ENCODE measurements at places on chromosomes 3 and 15.

DNA sequence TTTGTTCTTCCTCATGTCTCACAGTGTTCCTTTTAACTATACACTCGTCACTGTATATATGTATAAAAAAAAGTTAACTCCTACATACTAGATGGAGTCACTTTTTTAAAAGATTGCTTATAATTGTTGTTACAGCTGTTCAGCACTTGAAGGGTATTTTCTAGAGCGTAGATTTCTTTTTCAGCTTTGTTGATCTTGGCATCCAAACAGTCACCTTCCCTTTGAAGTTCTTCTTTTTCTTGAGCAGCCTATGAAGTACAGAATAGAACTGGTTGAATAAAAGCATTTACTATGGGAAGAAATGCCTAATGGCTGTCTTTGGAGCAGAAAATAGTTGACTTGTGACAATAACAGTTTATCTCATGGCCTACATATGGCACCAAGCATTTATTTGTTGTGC is 17.8 kb downstream of the TTC14 start:
- DNase-seq: no peak

DNA sequence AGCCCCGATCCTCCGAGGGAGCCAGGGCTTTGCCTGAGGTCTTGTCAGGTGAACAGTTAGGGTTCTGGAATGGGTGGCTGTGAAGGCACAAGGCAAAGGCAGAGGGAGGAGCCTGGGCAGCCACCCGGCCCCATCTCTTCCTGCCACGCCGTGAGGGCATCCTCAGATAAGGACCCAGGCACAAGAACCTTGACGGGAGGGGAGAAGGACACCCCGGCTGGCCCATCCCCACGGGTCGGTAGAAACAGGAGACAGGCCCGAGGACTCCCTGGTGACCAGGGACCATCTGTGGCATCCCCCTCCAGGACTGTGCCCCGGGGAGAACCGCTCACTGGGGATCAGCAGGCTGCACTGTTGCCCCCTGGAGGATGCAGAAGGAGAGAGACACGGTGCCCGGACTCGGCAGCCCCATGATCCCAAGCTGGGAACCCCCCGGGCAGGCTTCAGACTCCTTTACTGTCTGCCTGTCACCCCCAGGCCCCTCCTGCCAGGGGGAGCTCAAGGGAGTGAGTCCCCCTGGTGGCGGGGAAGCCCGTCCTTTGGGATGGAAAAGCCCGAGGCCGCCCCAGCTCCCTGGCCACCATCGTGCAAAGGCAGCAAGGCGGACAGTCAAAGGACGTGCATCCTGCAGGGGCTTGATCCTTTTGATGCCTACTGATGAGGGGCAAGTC is 12.3 kb upstream of the PCSK6 start:
- DNase-seq: peak; percentile 59

GRCh38 chr15:22253676-22254408 is 173.5 kb downstream of the OR4M2 start:
- no peak for DNase-seq

GRCh38 chr3:99714575-99714974 is 76.2 kb downstream of the COL8A1 start:
- no peak for DNase-seq

DNA sequence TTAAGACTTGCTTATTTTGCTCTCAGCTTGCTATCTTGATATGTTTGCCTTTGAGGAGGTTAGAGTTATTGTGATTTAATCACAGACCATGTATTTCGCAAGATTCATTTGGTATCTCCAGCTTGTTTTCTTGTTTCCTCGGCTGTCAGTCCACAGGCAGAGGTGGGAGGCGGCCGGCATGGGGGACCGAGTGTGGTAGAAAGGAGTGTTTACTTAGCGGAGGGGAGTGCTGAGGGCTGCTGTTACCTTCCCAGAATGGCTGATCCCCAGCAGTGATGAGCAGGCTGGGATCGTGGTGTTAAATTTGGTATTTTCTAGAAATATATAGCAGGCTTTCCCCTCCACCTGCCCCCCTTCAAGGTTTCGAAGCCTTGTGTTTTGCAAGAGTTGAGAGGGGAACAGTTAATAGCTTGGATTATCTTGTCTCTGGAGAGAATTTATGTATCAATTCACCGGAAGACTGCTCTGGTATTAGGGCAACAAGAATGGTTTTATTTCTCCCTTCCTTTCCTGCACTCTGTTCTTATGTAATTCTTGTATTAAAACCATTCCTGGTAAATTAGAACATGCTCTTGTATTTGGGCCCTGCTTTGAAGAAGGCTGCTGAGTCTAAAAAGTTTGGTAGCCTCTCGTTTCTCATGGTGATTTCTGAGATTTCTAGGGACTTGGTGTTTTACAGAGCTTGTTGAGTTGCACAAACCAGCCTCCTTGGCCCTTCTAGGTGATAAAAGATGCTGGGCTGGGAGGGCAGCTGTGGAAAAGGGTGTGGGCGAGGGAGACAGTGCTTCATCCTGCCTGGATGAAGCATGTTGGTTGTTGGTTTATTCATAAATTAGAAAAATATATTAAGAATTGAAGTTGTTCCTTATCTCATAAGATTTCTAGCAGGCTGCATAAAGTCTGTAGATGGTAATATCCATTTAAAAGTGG is 151.4 kb downstream of the IGF1R start:
- DNase-seq: no peak

- no peak for DNase-seq
These were observed 3.4 kb downstream of the TIMP4 start for GRCh38 chr3:12155264-12155663.

GRCh38 chr3:81674690-81675089 is 86.8 kb downstream of the GBE1 start:
- no peak for DNase-seq

GRCh38 chr3:192445770-192446644 is 281.3 kb downstream of the FGF12 start:
- DNase-seq: no peak

DNA sequence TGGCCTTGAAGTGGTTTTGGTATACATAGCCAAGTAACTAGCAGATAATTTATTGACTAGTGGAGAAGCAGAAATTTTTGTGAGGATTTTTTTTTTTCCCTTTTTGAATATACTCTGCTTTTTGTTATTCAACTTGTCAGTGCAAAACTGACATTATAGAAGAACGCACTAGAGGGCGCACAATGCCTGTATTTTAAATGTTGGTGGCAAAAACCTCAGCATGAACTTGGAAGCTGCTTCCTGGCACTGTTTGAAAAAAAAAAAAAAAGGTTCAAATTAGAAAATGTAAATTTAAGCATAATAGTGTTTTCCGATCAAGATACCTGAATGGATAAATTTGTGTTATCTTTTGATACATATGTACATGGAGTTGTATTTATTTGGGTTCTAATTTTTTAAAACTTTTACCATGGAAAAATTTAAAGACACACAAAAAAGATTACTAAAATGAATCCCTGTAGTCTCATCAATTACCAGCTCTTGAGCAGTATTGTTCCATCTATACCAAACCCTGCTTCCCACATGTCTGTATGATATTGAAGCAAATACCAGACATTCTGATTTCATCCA is 56.0 kb downstream of the SLC25A26 start:
- peak; percentile 51 for DNase-seq

DNA sequence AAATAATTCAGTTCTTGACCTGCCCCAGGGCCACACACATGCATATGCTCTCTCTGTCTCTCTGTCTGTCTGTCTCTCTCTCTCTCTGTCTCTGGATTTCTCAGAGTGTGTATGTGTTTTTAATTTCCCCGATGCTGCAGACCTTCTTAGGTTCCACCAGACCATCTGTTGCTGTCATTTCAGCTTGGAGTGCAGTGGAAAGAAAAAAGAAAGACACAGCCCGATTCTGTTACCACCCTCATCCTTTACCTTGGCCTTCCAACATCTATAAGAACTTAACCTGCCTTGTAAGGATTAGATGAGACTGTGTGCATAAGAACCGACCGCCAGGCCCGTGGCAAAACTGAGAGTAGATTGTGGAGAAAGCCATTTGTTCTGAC is 9.7 kb upstream of the PGPEP1L start:
- DNase-seq: no peak

DNA sequence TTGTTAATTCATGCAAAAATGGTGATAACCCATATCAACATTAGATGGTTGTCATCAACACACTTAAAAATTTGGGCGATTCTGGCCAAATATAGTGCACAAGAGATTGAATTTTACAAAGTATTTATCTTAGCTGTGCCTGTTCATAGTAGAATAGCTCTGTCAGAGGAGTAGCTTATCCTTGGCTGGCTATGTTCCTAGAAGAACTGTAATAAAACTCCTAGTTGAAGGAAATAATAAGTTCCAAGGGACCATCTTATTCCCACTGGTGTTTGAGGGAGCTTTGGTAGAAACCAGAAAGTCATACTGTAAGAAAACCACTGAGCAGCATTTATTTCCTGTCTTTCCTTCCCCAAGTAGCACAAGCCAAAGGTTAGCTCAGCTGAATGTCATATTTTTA is 201.8 kb downstream of the GRM7 start:
- no peak for DNase-seq

DNA sequence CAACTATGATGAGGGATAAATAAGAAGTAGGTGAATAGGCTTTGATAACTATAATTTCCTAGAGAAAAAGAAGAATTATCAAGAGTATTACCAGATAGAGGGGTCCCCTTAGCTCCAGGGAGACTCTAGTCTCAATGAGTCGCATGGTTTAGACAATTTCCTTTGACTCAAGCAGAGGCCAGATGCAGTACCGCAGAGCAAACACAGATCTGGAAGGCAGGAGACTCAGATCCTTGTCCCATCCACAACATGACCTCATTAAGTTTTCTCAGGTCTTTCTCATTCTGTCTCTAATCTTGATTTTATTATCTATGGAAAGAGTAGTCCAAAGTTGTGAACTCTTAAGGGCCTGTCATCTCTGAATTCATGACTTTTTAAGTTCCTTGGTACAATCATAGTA is 987.9 kb downstream of the NTRK3 start:
- no peak for DNase-seq

DNA sequence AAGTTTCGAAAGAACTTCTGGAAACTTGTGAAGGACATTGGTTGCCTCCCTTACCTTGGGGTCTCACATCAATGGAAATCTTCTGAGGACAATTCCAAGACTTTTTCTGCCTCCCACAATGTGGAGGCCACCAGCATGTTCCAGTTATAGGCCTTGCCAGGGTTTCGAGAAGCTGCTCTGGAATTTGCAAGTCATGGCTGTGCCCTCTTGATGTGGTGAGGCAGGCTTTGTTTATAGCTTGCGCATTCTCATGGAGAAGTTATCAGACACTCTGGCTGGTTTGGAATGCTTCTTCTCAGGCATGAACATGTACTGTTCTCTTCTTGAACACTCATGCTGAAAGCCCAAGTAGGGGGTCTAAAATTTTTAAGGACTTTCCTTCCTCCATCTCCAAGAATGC is 4.1 kb downstream of the CXCR6 start:
- no peak for DNase-seq

- DNase-seq: no peak
These were observed 569.3 kb downstream of the NAALADL2 start for GRCh38 chr3:175428466-175428865.

DNA sequence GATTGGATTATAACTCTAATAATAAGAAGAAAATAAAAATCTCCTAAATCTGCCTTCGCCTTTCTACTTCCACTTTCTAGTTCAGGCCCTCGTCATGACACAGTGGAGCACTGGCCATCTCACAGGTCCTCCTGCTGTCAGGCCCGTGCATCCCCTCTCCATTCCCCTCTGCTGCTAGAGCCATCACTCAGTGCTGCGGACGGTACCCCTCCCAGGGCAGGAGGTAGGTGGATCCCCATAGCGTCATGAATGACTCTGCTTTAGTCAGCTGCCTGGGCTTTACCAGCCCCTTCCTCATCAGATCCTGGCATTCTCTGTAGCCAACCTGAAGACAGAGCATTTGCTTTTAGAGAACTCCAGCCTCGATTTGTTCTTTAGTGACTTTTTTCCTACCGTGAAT is 12.0 kb upstream of the PPP1R2 start:
- peak; percentile 35 for DNase-seq

DNA sequence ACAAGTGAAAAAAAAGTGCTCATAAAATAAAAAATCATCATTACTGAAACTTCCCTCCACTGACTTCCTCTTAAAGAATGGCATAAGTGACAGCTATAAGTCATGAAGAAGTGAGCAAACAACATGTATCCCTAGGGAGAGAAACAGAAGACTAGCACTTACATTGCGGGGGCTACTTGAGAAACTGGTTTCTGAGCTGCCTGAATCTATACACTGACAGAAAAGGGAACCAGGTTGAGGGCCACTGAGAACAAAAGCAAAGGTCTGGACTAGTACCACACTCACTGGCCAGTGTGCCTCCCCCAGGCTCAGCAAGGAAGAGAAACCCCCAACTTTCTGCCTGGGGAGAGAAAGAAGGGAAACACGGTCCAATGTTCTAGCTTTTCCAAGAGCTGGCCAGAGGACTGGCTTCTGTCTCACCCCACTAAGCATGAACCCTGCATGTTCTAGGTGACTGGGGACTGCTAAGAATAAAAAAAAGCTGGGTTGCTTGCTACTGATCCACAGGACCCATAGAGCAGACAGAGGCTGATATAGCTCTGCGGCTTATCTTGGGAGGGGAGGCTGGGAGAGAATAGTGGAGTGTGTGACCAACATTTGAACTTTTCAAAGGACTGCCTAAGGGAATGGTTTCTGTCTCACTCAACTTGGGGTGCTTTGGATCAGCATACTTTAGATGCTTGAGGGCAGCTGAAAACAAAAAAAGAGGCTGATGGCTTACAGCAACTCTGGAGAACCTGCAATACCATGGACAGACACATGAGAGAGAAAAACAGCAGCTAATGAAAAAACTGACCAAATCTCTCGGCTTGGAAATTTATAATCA is 8.1 kb downstream of the RAD18 start:
- DNase-seq: no peak

- DNase-seq: peak; percentile 62
These were observed 25.7 kb downstream of the GPR15 start for GRCh38 chr3:98557324-98558010.

DNA sequence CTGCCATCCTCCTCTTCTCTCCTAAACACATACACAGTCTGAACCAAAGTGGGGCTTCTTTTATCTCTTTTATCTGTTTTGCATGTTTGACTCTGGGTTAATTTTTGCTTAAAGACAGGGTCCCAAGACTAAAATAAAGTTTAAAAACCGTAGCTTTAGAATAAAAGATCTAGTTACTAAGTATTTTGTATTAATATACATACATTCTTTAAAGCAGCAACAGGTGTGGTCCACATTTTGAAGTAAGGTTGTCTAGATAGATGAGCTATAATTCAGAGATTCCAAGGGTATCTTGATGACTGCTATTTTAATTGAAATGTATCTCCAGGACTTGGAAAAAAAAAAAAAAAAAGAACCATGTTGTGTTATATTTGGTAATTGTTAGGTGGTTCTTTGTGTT is 61.3 kb downstream of the CALML4 start:
- no peak for DNase-seq

DNA sequence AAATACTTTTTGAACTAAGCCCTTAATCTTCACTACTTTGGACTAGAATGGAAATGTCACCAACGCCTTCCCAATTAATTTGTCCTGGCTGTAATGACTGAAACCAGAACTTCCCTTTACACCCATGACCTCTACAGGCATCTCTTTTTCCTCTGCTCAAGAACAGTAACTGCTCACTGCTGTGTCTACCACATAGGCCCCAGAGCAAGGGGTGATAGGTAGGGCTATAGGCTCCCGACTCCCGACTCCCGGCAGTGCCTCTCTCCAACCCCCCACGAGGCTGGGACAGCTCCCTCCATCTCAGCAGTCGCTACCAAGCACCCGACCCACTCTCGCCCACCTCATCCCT is 384 bp upstream of the LEKR1 start:
- DNase-seq: no peak

GRCh38 chr3:32245200-32245599 is 6.7 kb downstream of the CMTM8 start:
- DNase-seq: no peak

Data from stimulated activated CD4-positive, alpha-beta T cell treated with anti-CD3 and anti-CD28 coated beads, Interleukin-2, amount 100 ng/mL, for 24 hours (primary cell).